NCI-H2029 (cell line): ENCODE measurements at places on chromosomes 5 and 9.

- no peak for DNase-seq
These were observed 29.6 kb downstream of the SPARC start for GRCh38 chr5:151657114-151657513.

- no peak for DNase-seq
These were observed 136.4 kb downstream of the SLIT3 start for GRCh38 chr5:169164481-169164925.

DNA sequence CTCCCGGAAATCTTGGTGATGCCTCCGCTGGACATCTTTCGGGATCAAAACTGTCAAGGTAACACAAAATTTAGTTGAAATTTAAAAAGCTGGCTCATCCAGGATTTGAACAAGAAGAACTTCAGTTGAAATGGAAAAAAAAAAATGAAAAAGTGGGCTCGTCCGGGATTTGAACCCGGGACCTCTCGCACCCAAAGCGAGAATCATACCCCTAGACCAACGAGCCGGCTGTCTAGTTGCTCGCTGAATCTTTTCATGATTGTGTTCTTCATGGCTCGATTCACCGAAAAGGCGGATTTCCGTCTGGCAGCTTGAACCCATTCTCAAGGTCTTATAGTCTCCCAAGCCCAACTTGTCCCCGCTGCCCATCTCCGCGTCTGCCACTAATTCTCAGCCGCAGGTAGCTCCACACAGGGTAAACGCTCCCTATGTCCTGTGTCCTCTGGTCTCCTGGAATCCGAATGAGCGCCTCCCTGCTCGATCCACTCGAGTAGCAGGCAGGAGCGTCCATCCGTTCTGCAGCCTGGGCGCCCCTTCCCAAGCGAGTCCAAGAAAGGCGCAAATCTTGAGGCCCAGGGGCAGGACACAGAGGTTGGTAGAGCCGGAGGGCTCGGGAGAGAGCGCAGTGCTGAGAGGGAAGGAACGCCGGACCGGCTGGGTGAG is 16.2 kb downstream of the TRIM7 start:
- DNase-seq: no peak

DNA sequence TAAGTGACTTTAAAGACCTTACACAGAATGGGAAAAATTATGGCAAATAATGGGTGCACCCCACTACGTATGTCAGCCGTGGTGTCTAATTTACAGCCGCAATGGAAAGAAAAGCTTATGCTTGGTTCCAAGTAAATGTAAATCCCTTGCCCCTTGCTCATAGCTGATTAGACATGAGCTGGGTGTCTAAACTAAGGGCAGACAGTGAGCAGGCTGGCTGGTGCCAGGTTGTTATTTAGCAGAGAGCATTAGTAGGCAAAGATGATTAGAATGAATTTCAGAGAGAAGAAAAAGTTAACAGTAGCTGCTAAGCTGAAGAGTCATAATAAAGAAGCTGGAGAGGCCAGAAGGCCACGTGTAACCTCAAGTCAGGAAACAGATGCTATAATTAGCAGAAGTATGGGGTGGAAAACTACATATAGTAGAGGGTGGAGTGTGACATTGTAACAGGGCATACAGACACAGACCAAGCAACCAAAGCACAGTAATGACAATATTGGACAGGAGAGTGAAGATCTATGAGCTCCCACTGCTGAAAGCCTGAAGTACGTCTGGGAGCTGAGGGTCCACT is 257.7 kb downstream of the MCTP1 start:
- DNase-seq: no peak

DNA sequence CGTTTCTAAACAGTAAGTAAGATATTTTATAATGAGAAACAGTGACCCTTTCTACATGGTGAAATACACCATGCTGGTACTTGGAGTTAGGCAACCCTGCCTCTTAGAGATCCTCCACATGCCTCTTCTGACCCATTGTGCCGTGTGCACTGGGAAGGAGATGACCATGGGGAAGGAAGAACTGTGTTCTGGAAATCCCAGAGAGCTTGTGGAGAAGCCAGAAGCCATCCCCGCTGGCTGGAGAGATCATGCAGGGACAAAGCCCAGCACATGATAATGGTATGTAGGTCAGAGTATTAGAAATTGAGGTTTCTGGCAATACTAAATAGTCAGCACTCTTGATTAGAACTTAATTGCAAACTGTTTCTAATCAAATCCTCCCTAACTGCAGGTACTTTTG is 307.3 kb downstream of the FBXL7 start:
- DNase-seq: no peak

DNA sequence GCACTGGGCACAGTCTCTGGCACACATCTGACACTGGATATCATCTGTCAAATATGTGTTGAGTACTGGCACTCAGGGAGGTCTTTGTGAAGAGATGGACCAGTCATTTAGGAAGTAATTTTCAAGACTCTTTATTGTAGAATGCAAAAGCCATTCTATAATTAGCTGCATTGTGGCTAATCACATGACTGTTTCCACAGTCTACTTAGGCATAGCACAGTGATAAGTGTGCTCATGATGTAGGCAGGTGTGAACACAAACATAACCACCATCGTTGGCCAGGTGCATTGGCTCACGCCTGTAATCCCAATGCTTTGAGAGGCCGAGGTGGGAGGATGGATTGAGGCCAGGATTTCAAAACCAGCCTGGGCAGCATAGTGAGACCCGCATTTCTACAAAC is 62.2 kb downstream of the CFAP77 start:
- peak; percentile 99 for DNase-seq

GRCh38 chr9:34701023-34701768 is 8.7 kb downstream of the CCL21 start:
- peak; percentile 72 for DNase-seq

DNA sequence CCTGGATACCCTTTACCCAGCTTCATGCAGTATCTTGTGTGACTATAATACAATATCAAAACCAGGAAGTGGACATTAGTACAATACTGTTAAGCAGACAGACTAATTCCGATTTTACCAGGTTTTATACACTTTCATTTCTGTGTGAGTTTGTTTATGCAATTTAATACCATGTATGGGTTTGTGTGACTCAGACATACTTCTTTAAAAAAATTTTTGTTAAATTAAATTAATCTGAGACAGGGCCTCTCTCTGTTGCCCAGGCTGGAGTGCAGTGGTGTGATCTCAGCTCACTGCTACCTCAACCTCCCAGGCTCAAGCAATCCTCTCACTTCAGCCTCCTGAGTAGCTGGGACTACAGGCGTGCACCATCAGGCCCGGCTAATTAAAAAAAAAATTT is 156.8 kb downstream of the GAPVD1 start:
- no peak for DNase-seq

DNA sequence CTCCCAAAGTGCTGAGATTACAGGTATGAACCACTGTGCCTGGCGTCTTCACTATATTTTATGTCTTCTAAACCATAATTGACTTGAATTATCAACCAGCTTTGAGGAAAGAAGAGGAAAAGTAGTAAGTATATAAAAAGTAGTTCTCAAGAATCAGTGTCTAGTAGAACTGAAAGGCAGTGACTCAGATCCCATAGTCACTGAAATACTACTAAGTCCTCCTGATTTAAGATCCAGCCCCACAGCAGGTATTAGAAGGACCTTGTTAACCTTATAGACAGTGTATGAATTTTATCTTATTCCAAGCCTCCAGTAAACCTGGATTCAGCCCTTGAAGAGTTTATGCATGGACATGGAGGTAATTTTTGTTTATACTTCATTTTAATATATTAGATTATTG is 31.5 kb downstream of the LNPEP start:
- DNase-seq: no peak

- DNase-seq: no peak
These were observed 71.8 kb downstream of the ANGPTL2 start for GRCh38 chr9:127050591-127051001.

GRCh38 chr5:131783874-131784273 is 12.9 kb downstream of the FNIP1 start:
- DNase-seq: no peak

- DNase-seq: no peak
These were observed 43.4 kb downstream of the TRIM36 start for GRCh38 chr5:115126303-115126702.

DNA sequence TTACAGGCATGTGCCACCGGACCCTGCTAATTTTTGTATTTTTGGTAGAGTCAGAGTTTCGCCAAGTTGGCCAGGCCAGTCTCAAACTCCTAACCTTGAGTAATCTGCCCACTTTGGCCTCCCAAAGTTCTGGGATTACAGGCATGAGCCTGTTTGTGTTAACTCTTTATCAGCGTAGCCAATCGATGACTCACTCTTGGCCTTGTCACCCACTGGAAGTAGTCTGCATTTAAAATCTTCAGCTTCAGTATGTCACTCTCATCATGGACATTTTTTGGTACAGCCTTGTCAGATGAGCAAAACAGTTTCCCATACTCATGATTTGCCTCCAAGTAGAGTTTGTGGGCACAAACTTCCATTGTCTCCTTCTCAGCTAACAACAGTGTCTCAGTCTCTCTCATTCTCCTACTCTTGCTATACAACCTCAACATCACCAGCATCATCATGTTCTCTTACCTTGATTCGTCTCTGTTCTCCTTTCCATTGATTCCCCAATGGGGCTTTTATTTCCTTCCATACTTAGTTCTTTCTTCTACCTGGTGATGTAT is 22.5 kb downstream of the MUSK start:
- DNase-seq: no peak

DNA sequence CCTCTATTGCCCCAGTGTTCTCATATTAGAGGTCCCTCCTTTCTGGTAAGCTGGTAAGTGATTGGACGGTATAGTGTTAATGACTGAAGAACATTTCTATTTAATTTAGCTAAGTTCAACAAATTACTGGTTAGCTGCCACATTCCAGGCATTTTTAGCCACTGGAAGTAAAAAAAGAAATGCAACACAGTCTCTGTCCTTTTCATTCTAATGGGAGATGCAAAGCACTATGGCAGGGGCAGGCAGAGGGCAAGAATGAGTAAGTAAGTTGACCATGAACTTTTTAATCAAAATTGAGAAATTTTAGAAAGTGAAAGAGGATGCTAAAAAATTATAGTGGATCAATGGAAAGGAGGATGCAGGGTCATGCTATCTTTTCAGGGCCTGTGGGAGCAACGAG is 137.4 kb downstream of the GPBP1 start:
- DNase-seq: no peak

DNA sequence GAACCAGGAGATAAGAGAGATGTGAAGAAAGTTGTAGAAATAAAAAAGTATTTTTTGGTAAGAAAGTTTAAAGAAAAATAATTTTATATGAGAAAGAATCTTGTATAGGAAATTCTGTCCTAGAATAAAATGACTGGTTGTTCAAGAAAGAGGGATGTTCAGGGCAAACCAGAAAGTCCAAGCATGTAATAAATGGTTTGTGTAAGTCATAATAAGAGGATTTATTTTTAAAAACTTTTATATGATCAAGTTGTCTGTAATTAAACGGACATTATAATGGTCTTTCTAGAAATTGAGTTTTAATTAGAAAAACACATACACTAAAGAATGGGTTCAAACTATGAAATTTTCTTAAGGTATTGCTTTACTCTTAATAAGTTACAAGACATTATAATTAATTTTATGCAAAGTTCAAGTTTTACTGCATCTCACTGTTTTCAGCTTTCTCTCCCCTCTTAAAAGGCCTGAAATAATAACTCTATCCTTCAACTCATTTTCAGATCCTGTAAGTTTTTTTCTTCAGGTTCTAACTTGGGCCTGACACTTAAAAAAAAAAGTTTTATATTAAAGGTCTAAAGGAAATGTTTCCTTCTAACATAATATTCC is 56.1 kb upstream of the ZNF300 start:
- no peak for DNase-seq

- no peak for DNase-seq
These were observed 174.8 kb downstream of the GADD45G start for GRCh38 chr9:89779405-89780203.

DNA sequence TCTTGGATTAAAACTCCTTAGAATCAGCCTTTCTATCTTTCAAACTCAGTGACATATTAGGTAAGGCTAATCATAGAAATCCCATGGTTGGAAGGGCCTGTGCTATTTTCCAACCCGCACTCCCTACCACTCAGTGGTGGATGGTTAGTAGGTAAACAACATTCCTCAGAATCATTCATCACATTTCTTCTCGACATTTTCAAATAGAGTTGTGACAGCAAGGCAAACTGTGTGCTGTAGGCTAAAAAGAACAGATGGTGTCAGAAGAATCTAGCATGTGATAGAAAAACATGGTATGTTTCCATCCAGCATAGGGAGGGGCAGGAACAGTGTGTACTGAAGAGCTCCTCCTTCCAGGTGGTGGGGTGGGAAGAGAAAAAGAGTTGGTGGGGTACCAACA is 227.3 kb upstream of the NMUR2 start:
- no peak for DNase-seq

DNA sequence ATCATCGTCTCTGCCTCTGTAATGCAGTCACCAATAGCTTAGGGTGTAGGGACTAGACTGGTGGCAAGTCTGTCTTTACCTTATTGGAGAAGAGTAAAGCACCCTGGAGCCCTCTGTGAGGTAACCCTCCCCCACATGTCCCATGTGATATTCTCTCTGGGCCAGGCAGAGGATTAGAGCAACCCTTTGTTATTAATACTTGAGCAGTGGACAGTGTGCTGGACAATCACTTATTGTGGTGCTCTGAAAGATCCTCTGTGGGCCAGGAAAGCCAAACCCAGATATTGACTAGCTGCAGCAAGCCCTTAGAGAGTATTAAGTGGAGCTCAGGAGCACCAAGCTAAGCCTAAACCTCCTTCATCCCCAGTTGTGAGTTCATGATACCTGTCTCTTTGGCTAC is 139.7 kb upstream of the RUSC2 start:
- DNase-seq: no peak

DNA sequence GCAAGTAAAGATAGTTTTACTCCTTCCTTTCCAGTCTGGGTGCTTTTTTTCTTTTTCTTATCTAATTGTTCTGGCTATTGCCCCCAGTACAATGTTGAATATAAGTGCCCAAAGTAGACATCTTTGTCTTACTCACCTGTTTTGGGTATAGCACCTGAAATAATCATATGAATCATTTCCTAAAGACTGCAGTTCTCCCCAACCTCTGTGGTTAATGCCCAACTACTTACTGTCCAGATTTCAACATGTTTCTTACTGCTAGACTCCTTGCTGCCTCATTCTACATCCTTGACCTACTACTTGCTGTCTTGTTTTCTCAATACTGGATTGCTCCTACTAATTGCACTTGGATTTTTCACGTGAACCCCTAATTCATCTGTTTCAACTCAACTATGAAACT is 8.8 kb upstream of the HSDL2 start:
- no peak for DNase-seq

DNA sequence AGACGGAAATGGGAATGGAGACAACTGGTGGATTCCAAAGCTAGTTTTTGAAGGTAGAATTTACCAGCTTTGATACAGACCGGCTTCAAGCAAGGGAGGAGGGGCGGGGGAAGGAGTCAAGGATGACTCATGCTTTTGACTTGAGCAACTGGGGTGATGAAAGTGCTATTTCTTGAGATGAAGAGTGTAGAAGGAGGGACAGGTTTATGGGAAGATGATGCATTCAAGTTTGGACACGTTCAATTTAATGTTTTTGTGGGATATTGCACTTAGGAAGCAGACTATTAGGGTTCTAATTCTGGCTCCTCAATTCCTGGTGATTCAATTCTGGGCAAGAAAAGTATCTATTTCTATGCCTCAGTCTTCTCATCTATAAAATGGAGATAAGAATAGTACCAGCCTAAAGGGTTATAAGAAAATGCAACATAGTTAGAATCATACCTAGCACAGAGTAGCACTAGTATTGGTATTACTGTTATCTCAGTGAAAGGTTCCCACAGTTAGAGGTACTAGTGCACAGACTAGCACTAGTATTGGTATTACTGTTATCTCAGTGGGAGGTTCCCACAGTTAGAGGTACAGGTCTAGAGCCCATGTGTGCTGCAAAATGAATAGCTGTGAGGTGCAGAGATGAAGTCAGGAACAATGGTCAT is 4.6 kb downstream of the NIPAL4 start:
- no peak for DNase-seq

GRCh38 chr5:79091064-79091463 is 20.5 kb upstream of the BHMT start:
- DNase-seq: no peak
